ENCODE measurements at places on chromosomes 12 and 14.

DNA sequence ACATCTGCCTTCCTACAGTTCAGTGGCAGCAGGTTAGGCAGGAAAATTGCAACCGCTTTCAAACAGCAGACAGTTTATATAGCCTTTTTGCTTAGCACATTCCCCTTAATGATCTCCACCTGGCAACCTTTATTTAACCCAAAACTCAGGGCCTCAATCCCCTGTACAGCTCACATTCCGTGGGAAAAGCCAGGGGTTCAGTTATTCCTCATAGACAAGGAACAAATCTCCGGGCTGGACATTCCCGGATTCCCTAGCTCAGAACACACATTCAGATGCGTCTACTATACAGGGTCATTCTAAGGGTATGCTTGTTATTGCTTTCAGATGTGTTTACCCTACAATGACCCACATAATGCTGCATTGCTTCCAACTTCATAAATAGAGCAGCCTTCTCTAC, 73.8 kb upstream of the DCN start:
- no peak for DNase-seq

DNA sequence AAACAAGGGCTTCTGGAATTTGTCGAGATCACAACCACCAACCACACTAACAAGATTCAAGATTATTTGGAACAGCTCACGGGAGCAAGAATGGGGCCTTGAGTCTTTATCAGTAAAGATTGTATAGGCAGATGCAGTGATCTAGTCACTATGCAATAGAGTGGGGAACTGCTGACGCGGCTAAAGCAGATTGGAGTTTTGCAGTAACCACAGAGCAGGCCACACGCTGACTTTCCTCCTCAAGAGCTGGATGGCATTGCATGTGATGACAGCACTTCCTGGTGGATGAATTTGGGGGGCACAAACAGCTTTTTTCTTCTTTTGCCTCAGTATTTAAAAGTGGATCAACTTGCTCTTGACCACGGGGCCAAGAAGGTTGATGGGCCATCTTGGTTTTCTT, 46.0 kb downstream of the KCNK13 start:
- no peak for DNase-seq

- DNase-seq: peak; percentile 42
Measured at GRCh38 chr12:56151672-56152131, 685 bp upstream of the MYL6B start.

DNA sequence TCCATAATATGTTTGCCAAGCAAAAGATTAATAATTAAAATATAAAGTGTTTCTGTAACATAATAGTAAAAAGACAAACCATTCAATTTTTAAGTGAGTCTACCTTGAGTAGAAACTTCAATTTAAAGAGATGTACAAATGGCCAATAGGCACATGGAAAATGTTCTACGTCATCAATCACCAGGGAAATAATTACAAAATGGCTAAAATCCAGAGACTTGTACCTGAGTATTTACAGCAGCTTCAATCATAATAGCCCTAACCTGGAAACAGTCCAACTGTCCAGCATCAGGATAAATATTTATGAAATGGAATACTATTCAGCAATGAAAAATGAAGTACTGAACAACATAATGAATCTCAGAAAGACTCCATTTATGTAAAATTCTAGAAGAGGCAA, 95.5 kb upstream of the FAR2 start:
- DNase-seq: no peak

DNA sequence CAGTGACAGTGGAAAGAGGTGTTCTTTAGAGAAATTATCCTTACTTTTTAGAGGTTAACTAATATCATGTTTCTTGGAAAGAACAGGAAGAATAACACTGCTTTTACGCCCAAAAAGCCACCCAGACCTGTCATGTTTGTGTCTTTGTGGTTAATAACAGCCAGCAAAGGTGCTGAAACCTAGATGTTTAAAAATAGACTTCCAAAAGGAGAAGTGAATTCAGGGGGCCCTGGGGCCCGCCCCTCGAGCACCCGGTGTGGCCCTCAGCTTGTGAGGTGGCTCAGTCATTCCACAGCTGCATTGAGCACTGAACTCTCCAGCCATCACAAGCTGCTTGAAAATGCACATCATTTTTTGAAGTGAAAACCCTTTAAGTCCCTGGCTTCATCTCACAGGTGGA, 20.8 kb upstream of the AMN start:
- DNase-seq: no peak

- no peak for DNase-seq
Measured at GRCh38 chr12:123398177-123398549, 14.2 kb downstream of the KMT5A start.

DNA sequence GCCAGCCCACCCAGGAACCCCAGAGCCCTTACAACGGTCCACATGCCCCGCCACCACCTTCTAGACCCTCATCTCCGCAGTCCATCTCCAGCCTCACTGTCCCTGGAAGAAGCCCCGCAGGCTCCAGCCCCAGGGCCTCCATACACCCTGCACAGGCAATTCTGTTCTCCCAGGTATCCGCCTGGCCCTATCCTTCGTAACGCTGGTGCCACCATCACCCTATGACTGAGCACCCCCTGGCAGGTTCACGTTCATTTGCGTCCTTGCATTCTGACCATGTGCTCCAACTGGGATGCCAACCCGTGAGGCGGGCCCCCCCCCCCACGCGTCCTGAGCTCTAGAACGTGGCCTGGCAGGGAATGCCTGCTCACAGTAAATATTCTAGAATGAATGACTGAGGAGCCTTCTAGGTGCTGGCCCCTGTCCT, 675 bp upstream of the SCARB1 start:
- DNase-seq: no peak

DNA sequence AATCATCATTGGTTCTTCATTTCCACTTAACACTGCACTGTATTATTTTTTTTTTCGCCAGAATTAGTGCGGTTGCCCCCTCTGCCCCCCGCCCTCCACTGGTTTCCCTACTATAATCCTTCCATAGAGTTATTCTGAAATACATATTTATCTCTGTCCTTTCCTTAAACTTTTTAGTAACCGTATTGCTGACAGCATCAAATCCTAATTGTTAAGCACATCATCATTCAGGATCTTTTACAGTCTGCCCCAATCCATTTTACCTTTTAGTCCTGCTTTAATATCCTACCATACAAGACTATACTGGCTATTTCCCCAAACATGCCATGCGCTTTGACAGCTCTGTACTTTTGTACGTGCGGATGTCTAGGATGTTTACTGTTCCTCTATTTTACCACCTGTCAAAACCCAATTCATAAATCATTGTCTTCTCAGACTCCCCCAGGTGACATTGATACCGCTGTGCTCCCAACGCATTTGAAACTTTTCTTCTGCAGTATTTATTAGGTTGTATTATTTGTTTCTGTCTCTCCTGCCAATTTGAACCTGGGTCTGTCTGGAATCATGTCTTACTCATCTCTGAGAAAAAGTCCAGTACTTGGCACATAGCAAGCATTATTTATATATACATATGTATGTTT, 1.0 kb downstream of the FGFR1OP2 start:
- DNase-seq: no peak

GRCh38 chr12:131943876-131944275, 5.9 kb upstream of the EP400 start:
- DNase-seq: no peak

- DNase-seq: no peak
Measured at GRCh38 chr12:3950714-3951320, 77.6 kb upstream of the PARP11 start.

GRCh38 chr12:105273601-105274000, 37.6 kb upstream of the APPL2 start:
- no peak for DNase-seq

GRCh38 chr14:77641534-77642341, 25.3 kb upstream of the SPTLC2 start:
- DNase-seq: peak; percentile 33

DNA sequence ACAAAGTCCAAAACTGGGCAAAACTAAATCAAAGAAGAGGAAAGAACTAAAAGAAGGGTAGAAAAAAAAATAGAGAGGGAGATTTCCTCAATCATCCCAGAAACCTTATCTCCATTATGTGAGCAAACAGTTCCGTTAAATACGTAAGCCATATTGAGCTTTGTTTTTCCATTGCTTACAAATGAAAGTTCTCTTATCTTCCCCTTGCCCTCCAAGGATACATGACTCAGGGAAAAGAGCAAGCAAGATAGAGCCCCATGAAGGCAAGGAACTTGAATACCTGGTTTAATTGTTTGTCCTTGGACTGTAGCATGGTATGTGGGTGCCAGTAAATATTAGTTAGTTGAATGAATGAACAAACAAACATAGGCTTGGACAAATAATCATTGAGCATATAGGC, 126.8 kb upstream of the USP15 start:
- no peak for DNase-seq

- DNase-seq: no peak
Measured at GRCh38 chr12:87813476-87814234, 215.5 kb downstream of the C12orf50 start.

DNA sequence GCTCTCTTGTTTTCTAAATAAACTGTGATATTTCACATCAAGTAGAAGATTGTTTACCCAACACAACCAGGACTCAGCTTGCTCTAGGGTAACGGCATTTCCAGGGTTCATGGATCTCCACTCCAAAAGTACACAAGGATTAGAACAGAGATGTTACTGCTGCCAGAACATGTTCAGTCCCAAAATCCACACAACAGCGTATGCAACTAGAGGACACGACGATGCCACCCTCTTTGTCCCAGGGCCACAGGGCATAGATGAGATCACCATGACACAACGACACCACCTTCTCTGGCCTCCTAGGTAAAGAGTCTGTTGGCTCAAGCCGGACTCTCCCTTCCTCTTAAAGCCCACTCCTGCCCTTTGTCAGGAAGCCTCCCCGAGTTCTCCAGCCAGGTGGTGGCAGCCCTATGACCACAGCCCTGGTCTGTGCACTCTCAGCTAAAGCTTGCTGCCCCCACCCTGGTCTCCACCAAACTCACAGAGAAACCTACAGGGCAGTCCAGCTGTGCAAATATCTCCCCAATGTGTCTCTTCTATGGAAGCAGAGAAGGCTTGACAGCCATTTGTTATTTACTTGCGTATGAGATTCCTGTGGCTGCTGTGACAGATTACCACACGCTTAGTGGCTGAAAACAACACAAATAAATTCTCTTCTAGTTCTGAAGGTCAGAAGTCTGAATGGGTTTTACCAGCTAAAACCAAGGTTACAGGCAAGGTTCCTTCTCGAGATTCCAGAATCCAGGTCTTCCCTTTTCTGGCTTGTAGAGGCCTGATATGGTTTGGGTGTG, 10.3 kb downstream of the CLMN start:
- DNase-seq: no peak

DNA sequence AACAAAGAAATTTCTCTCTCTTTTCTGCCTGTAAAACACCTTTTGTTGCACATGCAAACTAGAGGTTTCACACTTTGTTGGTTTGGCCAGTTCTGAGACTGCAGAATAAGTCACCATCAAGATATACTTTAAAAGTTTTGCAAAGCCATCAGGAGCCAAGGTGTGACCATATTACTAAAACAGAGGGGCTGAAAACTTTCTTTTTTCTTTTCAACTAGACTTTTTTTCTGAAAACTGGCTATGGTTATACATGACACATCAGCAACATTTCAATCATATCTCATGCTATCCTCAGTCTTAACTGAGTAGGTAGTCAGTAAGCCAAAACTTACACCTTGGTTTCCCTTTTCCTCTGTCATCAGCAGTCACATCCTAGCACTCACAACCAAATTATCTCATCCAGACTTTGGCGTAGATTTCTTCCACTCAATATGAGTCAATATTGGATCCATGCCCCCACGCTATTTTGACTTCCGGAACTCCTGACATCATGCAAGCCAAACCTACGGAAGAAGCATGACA, 4.1 kb upstream of the IFNG start:
- DNase-seq: no peak

- DNase-seq: peak; percentile 43
Measured at GRCh38 chr14:89720741-89721729, 233.5 kb downstream of the EFCAB11 start.

- no peak for DNase-seq
Measured at GRCh38 chr12:88625356-88625755, 45.1 kb upstream of the KITLG start.

- DNase-seq: peak; percentile 66
Measured at GRCh38 chr14:72810201-72810600, 83.7 kb downstream of the DPF3 start.

DNA sequence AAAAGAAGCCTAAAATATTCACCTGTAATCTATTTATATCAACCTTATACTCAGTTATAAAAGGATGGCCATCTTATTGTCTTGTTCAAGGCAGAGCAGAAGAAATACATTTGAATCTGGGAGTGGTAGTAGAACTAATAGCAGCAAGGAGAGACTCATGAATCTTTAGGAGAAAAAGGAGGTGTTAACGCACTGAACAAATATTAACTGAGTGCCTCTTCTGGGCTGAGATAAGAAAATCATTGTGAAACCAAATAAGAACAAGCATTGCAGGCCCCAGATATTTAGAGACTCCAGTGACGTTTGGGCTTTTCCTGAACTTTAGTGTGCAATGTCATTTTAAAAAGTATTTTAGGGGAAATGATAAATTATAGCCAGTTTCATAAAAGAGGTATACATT, 790.6 kb downstream of the DIO2 start:
- no peak for DNase-seq

DNA sequence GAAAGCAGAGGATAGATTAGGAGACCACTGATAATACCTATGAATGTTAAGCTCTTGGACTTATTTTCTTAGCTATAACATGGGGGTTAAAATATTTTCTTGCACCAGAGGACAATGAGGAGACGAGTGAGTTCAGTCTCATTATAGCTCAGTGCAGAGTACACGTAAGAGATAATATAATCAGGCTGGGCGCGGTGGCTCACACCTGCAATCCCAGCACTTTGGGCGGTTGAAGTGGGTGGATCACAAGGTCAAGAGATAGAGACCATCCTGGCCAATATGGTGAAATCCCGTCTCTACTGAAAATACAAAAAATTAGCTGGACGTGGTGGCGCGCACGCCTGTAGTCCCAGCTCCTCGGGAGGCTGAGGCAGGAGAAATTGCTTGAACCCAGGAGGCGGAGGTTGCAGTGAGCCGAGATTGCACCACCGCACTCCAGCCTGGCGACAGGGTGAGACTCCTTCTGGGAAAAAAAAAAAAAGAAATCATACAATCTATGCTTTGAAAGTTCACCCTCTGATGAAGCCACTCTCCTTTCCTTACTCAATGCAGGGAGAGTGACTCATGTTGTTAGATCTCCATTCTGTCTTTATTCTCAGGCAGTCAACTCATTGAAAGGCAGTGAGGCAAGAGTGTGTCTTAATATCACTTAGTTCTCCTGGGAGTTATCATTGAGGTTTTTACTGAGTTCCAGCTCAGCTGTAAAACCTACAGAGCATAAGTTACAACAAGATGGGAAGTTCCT, 134.2 kb downstream of the SYNE2 start:
- DNase-seq: no peak
